Urinary bladder (tissue), 4 donors: ENCODE measurements at places on chromosomes 16 and 17. TPM values are rescaled to one million over a fixed set of nuclear protein-coding genes. Genes with fewer than 3 reads are reported as not detected.

DNA sequence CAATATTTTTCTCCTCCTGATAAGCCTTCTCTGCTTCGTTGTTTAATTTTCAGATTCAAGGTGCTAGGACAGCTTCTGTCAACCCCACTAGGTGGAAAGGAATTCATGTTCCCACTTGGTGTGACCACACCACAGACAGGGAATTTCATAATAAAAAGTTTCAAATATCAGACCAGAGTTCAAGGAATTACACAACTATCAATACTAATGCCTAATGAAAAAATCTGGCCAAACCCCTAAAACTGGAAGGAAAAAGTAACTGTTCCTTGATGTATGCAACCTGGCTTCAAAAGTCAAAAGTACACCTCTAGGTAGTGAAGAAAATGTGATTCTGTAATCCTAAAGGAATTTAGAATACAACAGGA, 87.8 kb upstream of the CORO6 start:
- DNase-seq, result no peak

DNA sequence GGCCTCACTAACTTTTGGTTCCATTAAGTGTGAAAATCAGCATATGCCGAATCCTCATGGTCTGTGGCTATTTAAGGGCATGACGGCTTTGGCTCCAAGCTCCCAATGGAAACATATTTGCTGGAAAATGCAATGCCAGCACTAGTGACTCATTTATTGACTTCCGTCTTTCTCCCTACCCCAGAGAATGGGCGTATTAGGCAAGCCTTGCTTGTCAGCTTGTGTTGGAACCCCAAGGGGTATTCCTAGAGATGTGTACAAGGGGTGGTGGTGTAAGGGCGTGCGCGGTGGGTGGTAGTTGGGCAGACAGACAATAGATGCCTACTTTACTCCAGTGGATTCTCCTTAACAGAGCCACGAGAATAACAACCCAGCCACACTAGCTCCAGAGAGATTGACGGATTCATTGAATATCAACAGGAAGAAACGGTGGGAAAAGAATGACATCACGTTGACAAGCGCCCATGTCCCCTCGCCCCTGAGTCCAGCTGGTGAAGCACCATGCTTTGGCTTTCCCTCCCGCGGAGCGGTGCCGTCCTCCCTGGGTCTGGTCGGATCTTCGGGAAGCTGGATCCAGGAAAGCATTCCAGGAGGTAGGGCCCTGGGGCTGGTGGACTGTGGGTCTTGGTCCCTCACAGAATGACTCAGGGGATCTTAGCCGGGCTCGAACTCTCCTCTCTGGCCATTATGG, 10.3 kb downstream of the CD300LB start:
- DNase-seq, result no peak

Gene TPSD1
- 1.1 TPM for total RNA-seq

GRCh38 chr16:79618692-79619050, 18.1 kb upstream of the MAF start:
- DNase-seq, result no peak

DNA sequence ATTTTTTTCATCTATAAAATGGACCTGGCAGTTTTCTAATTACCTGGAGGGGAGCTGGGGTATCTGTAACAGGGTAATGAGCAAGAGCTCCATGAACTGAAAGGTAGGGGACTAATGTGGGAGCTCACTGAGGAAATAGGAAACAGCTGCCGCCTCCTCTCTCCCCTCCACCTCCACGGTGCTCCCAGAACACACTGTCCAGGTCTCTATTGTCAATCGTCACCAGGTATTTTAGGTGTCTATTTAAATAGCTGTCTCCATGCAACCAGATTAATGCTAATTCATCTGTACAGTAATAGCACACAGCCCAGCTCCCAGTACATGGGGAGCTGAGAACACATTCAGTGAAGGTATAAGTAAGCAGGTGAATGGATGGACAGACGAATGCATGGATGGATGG, 233.3 kb downstream of the GRIN2A start:
- no peak for DNase-seq

GRCh38 chr17:50916026-50916707, 50.0 kb upstream of the TOB1 start:
- DNase-seq, result no peak

- DNase-seq, result no peak
Observed at GRCh38 chr17:74356646-74357465, 4.8 kb downstream of the BTBD17 start.

Gene CLEC18B
- total RNA-seq, result not detected
